T-helper 1 cell (primary cell): ENCODE measurements at places on chromosomes 6 and 20.

- DNase-seq = no peak
Observed at GRCh38 chr6:119243657-119244056, 105.9 kb downstream of the MAN1A1 start.

GRCh38 chr20:35267092-35267491 lies 10.8 kb downstream of the MMP24OS start:
- no peak for DNase-seq

DNA sequence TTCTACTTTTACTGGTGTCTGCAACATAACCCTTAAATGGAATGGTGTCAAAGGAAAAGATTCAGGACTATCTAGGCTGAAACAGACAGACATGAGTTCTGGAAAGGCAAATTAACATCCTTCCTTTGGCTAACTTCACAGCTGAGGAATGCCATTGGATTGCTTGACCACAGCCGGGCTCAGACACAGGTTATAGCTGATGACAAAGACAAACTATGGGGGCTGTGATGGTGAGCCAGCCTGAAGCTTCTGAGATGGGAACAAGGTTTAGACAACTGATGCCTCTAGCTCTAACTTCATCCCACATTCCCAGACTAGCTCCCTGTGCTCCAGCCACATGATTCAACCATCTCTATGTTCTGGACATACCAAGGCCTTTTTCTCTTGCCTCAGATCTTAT lies 15.3 kb downstream of the POLR1C start:
- DNase-seq = no peak

- no peak for DNase-seq
Observed at GRCh38 chr20:13739731-13740649, 44.7 kb downstream of the ESF1 start.

- no peak for DNase-seq
Observed at GRCh38 chr6:105936972-105937371, 149.2 kb upstream of the PRDM1 start.

DNA sequence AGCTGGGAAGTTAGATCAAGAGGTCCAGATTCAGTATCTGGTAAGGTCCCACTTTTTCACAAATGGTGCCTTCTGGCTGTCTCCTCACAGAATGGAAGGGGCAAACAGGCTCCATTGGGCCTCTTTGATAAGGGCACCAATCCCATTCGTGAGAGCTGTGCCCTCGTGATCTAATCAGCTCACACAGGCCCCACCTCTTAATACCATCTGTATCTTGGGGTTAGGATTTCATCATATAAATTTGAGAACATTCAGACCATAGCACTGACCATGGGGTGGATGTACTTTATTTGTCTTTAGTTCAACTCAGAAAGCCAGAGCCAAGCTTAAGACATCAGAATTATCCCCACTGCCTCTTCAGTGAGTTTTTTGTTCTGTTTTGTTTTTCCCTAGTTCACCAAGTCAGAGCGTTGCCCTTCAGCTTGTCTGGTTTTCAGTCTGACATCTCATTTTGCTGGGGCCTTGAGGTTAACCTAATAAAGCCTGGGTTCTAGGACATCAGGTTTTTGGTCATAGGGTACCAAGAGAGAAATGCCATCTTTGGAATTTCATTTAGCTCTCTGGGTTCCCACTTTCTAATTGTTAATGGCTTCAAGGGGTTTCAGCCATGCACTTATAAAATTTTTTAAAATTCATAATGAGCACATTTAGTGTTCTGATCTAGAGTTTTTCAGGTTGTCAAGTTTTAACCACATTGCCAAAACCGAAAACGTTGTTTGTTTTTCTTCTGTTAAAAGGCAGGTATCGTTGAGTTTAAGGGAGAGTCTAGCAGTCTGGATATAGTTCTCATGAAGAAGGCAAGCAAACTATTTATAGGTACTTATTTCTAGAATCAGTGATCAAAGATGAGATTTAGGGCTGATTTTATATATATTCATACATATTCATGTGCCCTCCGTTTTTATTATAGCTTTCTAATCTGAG lies 19.0 kb downstream of the SENP6 start:
- no peak for DNase-seq

DNA sequence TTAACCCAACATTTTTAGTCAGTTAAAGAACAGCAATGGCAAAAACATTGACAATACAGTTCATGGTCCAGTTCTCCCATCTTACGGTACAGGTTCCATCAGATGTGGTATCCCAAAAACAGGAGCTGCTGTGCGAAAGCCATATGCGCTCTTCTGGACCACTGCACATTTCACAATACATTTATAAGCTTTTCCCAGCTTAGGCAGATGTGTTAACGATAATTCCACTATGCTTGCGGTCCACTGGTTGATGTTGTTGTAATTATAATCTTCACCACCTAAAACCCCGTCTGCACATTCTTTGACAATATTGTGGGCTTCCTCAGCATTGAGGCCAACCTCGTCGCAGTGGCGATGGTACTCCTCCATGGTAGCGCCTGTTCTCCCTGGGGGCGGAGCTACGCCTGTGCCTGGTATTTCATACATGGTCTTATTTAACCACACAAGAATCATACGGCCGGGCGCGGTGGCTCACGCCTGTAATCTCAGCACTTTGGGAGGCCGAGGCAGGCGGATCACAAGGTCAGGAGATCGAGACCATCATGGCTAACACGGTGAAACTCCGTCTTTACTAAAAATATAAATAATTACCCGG lies 52.0 kb downstream of the BFSP1 start:
- no peak for DNase-seq

DNA sequence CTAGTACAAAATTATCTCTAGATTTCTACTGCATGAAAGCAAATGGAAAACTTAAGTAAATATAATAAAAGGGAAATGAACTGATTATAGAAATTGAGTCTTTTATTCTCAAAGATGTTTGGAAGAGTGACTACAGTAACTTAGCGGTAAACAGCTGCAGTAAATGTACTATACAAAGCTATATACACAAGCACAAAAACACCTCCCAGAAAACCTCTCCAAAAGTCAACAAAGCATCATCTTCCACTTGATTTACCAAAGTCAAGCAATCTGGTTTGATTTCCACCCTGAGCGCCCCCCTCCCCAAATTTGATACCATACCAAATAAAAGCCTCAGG lies 142.1 kb upstream of the SHLD1 start:
- DNase-seq = no peak

DNA sequence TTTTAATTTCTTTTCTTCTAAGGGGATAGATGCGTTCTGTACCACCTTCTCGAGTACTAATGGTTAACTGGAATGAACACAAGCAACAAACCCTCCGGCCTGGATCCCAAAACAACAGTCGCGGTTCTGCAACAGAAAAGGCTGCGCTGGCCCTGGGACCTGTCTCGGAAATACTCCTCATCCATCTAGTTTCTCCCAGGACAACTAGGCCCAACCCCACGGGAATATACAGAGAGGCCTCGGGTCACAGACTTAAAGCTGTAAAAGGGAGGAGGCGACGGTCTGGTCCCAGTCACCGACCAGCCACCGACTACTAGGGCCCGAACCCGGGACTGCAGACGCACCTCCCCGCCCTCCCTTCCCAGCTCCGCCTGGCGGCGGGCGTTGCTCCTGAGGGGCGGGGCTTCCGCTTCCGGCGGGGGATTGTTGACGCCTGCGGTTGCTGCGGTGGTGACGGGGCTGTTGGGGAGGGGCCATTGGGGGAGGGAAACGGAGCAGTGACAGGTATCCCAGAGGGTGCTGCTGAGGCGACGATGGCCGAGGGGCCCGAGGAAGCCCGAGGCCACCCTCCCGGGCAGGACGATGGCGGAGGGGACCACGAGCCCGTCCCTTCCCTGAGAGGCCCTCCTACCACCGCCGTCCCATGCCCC lies at the start of gene FAM8A1:
TSS of gene FAM8A1 (plus strand) at position 426 of the 650 bp plus-strand sequence. CDS start at position 534, 108 bp downstream.
- peak; percentile 87 for DNase-seq
